ENCODE measurements at places on chromosomes 5 and 9.

- no peak for DNase-seq
These were observed 20.2 kb downstream of the UBE2R2 start for GRCh38 chr9:33837138-33837537.

DNA sequence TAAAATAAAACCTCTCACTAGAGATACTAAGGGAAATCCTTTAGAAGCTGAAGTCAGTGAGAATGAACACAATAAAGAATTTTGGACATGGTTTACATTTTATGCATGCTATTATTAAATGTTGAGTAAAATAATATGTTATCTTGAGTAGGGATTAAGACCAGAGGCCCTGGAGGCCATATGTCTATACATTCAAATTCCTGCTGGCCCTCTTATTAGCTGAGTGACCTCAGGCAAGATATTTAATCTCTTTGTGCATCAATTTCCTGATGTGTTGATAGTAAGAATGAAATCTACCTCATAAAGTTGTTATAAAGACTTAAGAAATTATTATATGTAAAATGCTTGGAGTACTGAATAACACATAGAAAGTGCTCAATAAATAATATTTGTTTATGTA lies 281.1 kb upstream of the KLF4 start:
- DNase-seq: no peak

DNA sequence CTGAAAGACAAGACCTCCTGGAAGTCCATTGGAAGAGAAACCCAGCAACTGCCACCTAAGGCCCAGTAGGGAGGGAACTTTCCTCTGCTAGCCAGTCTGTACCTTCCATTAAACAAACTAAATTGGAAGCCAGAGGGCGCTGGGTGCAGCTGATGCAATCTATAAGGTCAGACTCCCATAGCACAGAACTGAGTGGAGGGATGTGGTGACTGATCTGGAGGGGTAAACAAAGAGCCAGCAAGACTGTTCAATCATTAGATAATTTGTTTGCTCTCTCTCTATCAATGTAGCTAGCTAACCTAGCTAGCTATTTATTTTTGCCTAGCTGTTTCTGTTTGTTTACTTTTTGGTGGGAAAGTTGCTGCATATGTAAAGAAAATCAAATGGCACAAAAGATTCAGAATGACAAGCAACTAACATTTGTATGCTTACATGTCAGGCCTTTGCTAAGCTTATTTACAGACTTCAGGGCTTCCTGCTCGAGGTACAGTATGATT lies 291.8 kb upstream of the DAB2 start:
- no peak for DNase-seq

DNA sequence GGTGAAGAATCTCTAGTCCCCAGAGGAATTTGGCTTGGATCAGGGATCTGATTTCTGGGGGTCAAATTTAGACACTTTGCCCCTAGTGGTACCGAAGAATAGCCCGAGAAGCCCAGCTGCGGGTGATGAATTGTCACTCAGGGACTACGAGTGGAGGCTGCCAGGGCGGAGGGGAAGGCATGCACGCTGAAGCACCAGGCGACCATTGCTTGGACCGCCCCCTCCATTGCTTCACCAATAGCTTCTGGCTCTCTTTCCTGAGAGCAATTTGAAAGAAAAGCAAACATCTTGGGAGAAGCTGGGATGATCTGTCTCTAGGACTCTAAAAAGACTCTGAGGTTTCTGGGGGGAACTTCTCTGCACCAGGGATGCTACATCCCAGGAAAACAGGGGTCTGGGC lies 137.6 kb downstream of the CRB2 start:
- DNase-seq: no peak

GRCh38 chr9:112074250-112075008 lies 100.7 kb downstream of the SUSD1 start:
- peak; percentile 54 for DNase-seq

- DNase-seq: no peak
These were observed 100.9 kb downstream of the DPYSL3 start for GRCh38 chr5:147408980-147409379.

- DNase-seq: no peak
These were observed 640.4 kb upstream of the CDH10 start for GRCh38 chr5:25285136-25285535.

GRCh38 chr9:87564791-87565241 lies 67.1 kb downstream of the DAPK1 start:
- no peak for DNase-seq

DNA sequence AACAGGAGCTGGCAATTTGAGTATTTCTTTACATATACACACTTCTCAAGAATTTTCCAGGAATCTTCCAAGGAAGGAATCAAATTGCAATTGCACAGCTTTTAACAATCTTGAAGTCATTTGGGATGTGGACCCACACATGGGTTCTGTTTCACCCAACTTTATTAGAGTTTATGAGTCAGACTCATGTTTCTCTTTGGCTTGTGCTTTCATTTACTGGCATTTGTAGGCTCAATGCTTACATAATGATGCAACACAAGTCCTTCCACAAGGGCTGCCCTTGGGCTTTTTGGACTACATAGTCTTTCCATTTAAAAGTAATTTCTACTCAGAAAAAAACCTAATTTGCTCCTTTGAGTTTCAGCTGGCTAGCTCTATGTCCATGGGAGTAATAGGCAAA lies 4.6 kb upstream of the CDC37L1 start:
- no peak for DNase-seq

DNA sequence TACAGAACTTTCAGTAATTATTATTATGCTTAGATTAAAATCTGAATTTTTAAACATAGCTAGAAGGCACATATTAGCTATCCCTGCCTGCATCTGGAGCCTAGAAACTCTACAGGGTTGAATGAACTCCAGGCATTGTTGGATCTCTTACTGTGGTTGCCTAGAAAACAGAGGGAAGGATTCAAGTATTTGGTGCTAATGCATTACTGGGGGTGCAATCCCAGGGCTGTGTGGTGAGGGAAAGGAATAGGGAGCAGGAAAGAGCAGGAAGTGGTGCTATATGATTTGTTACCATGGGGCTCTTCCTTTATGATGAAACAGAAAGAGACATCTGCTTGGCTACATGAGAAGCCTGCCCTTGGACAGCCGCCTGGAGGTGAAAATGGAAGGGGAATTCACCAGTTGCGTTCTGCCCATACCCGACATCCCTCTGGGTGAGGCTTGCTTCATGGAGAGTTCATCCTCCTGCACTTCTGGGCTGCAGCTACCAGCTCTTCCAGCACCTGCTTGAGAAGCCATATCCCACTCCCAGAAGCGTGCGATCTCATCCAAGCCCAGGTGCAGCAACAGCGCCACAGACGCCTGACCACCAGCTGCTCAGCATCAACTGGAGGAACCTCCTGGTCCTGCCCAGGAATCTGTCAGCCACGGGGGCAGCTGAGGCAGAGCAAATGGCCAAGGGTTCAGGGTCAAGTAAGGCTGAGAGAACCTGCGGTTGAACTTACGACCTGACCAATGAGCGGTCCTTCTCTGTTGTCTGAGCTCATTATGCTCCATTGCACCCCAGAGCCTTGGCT lies 362.8 kb downstream of the SEMA5A start:
- DNase-seq: no peak

- DNase-seq: no peak
These were observed 10.9 kb downstream of the SLC12A7 start for GRCh38 chr5:1100664-1101574.

- no peak for DNase-seq
These were observed 5.1 kb downstream of the TLN1 start for GRCh38 chr9:35726931-35727330.

DNA sequence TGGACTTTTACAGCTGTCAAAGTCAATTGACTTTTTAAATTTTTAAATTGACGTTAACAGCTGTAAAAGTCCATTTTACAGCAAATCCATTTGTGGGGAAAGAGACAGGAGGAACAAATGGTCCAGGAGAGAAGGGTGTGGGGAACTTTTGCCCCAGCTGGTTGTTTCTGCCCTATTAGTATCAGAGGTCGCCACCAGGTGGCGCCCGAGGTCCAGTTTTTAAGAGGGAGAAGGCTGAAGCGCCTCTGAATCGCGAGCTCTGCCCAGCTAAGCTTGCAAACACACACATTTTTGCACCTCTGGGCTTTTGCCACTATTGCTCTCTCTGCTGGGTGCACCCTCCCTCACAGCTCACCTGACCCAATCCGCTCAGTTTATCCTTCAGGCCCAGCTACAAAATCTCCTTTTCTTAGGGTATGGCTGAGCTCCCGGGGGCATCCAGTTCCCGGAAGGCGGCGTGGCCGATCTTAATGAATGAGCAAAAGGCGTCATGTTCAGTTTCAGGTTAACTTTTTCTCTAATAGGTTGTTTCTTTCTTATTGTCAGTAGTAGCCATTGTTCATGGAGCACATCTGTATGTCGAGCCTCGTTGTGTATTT lies 6.3 kb upstream of the TTLL11 start:
- DNase-seq: peak; percentile 67

- no peak for DNase-seq
These were observed 34.6 kb upstream of the SEMA4D start for GRCh38 chr9:89532478-89532877.

Measured in stimulated activated CD4-positive, alpha-beta T cell treated with anti-CD3 and anti-CD28 coated beads, Interleukin-1b, Interleukin-23, amount 100 ng/mL, for 1 hour (primary cell).